Mesothelial cell of epicardium (in vitro differentiated cells): ENCODE measurements at places on chromosomes 12 and 14. TPM values are rescaled to one million over a fixed set of nuclear protein-coding genes. Genes with fewer than 3 reads are reported as not detected.

The SLC39A9 gene
- total RNA-seq, result 59.1 to 59.9 TPM (median 59.4 TPM) in 3 replicates

The KLRB1 gene
- not detected in 3 replicates for total RNA-seq

The PLCZ1 gene
- not detected in 3 replicates for total RNA-seq

The KRT83 gene
- not detected in 3 replicates for total RNA-seq

The MGP gene
- 202 to 221 TPM (median 202 TPM) in 3 replicates for total RNA-seq

GRCh38 chr12:2856051-2856450 is 788 bp downstream of the TEX52 start:
- no peak for DNase-seq
- H3K27ac ChIP-seq, result no peak overlapping the region
- H3K36me3 ChIP-seq, result peaks cover 7% of the 10 kb centered on the region
- H3K4me1 ChIP-seq, result peaks cover 5% of the 10 kb centered on the region
- H3K4me3 ChIP-seq, result no peak overlapping the region

GRCh38 chr14:92945959-92946846 is 23.3 kb downstream of the CHGA start:
- H3K36me3 ChIP-seq, result peaks cover 5% of the 10 kb centered on the region
- no peak for DNase-seq
- no peaks in the 10 kb centered on the region for H3K4me1 ChIP-seq
- H3K27ac ChIP-seq, result no peak overlapping the region

DNA sequence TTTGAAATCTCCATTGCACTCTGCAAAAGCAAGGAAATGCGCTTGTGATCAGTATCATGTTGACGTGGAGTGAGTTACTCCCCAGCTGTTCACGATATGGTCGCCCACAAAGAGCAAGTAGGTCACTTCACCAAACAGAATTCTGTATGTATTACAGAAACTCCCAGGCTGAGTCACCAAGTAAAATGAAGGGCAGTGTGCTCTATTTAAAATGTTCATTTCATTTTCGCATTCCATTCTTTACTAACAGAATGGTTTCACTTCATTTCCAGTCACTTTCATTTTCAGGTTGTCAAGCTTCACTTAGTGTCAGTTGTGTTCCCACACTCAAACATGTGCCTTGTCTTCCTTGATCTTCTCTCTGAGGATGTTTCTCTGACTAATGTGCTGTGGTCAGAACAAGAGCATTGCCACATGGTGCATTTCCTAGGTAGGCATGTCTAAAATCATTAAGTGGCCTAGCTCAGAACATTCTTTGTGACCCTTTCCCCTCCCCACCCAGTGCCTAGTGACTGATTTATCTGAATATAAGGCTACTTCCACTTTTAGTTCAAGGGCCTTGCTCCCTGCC is 391.2 kb downstream of the RAD51B start:
- H3K4me3 ChIP-seq, result no peak overlapping the region
- peaks cover 4% of the 10 kb centered on the region for H3K36me3 ChIP-seq
- peaks cover 40% of the 10 kb centered on the region for H3K4me1 ChIP-seq

- H3K4me1 ChIP-seq, result peaks cover 9% of the 10 kb centered on the region
- H3K27ac ChIP-seq, result peak overlapping the region; percentile 25
- H3K27me3 ChIP-seq, result no peaks in the 10 kb centered on the region
- no peak overlapping the region for H3K4me3 ChIP-seq
- no peaks in the 10 kb centered on the region for H3K36me3 ChIP-seq
Observed at GRCh38 chr12:66662729-66663128, 16.1 kb downstream of the GRIP1 start.

GRCh38 chr12:53695152-53696145 is 19.6 kb upstream of the ATP5MC2 start:
- H3K27ac ChIP-seq, result peak overlapping the region; percentile 21
- peak overlapping the region; percentile 61 for H3K4me3 ChIP-seq
- H3K4me1 ChIP-seq, result peaks cover 27% of the 10 kb centered on the region
- peaks cover 84% of the 10 kb centered on the region for H3K27me3 ChIP-seq
- peak; percentile 59 for DNase-seq

DNA sequence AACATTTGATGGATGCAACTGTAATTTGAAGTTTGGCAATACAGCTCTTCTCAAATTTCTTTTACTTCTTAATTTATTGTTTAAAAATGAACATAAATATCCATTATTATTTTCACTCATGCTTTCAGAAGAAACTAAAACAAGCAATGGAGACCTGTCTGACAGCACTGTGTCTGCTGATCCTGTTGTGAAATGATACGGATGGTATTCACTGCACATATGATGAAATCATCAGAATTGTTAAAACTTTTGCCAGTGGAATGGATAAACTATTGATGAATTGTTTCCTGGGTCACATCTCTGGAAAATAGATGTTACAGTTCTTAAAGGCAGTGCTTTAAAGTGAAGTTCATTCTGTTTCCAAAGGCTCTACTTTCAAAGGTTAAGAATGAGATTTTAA is 59.2 kb downstream of the WASHC4 start:
- H3K4me1 ChIP-seq, result peaks cover 4% of the 10 kb centered on the region
- no peak for DNase-seq
- no peak overlapping the region for H3K4me3 ChIP-seq
- no peaks in the 10 kb centered on the region for H3K27me3 ChIP-seq

GRCh38 chr12:106671840-106672239 is 89.0 kb downstream of the RFX4 start:
- H3K27me3 ChIP-seq, result peaks cover 37% of the 10 kb centered on the region
- H3K4me1 ChIP-seq, result peaks cover 2% of the 10 kb centered on the region
- no peak for DNase-seq

GRCh38 chr12:98085046-98085755 is 430.2 kb upstream of the TMPO start:
- peaks cover 4% of the 10 kb centered on the region for H3K27me3 ChIP-seq
- no peaks in the 10 kb centered on the region for H3K36me3 ChIP-seq
- no peak overlapping the region for H3K4me3 ChIP-seq
- peak overlapping the region; percentile 89 for H3K27ac ChIP-seq
- peaks cover 14% of the 10 kb centered on the region for H3K4me1 ChIP-seq

- H3K4me3 ChIP-seq, result no peak overlapping the region
- H3K27ac ChIP-seq, result no peak overlapping the region
- H3K36me3 ChIP-seq, result peaks cover 5% of the 10 kb centered on the region
- no peaks in the 10 kb centered on the region for H3K4me1 ChIP-seq
- DNase-seq, result no peak
- no peaks in the 10 kb centered on the region for H3K27me3 ChIP-seq
Observed at GRCh38 chr14:85366226-85366625, 163.7 kb upstream of the FLRT2 start.

DNA sequence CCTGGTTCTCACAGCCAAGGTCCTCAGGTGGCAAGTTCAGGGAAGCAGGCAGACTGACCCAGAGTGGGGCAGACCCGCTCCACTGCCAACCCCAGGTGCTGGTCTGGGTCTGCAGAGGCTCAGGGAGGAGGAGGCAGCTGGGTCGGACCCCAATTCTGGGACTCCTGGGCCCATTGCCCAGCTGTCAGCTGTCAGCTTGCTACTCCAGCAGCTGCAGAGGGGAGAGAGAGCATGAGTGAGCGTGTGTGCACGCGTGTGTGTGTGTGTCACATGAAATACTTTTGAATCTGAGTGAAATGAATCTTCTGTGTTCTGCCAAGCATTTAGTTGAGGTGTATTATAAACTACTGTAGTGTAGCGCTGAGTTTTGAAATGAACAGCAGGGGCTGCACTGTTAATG is 30.8 kb downstream of the XRCC3 start:
- H3K36me3 ChIP-seq, result peaks cover 25% of the 10 kb centered on the region
- no peaks in the 10 kb centered on the region for H3K4me1 ChIP-seq
- no peak overlapping the region for H3K27ac ChIP-seq
- no peak for DNase-seq
- H3K27me3 ChIP-seq, result no peaks in the 10 kb centered on the region

GRCh38 chr12:11832093-11832492 is 182.6 kb downstream of the ETV6 start:
- peaks cover 4% of the 10 kb centered on the region for H3K4me1 ChIP-seq
- peaks cover 4% of the 10 kb centered on the region for H3K36me3 ChIP-seq
- H3K4me3 ChIP-seq, result no peak overlapping the region
- DNase-seq, result no peak

DNA sequence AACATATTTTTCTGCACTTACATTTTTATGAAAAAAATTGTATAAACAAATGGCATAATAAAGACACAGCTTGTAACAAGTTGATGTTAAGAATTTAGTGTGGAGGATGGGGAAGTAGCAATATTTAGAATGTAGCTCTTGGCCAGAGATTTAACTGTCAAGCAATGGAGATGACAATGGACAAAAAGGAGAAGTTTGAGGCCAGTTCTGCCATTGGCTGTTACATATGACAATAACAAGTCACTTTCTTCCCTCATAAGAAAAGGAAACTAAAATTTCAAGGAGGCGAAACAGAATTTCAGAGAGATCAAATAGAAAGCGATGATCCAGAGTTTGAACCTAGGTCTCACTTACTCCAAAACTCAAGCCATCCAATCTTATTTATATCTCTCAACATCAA is 122.8 kb upstream of the CCDC175 start:
- no peak overlapping the region for H3K4me3 ChIP-seq
- H3K27me3 ChIP-seq, result peaks cover 19% of the 10 kb centered on the region
- no peak for DNase-seq
- H3K4me1 ChIP-seq, result no peaks in the 10 kb centered on the region
- no peak overlapping the region for H3K27ac ChIP-seq

DNA sequence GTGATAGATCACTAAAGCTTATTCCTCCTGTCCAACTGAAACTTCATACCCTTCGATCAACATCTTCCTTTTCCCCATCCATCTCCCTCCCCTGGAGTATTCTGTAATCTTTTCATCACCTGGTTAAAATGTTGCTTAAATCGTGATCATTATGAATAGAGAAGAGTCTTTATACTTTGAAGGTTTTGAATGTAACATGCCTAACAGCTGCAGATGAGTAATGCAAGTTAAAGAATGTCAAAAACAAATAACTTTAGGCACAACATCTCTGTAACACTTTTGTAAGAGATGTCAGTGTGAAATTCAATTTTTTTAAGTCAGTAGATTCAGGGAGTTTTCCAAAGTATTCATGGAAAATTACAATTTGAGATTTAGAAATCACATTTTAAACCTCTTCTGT is 25.0 kb downstream of the RXYLT1 start:
- H3K36me3 ChIP-seq, result peaks cover 6% of the 10 kb centered on the region
- H3K4me1 ChIP-seq, result no peaks in the 10 kb centered on the region
- H3K27me3 ChIP-seq, result no peaks in the 10 kb centered on the region
- DNase-seq, result no peak
